Right atrium auricular region (tissue), 2 donors: ENCODE measurements at places on chromosomes 11 and 22. TPM values are rescaled to one million over a fixed set of nuclear protein-coding genes. Genes with fewer than 3 reads are reported as not detected.
A peak's percentile ranks its signal among the peaks of the same experiment; 100 is the strongest.

Gene PYGM
- 17.8 TPM for total RNA-seq

Gene KCNQ1
- total RNA-seq, result 12.7 TPM

- no peaks in the 10 kb centered on the region for H3K27me3 ChIP-seq
- H3K36me3 ChIP-seq, result no peaks in the 10 kb centered on the region
- no peaks in the 10 kb centered on the region for H3K4me1 ChIP-seq
- no peak overlapping the region for H3K4me3 ChIP-seq
- DNase-seq, result no peak
- no peak overlapping the region for H3K27ac ChIP-seq
Observed at GRCh38 chr11:34594603-34595002, 26.3 kb upstream of the EHF start.

DNA sequence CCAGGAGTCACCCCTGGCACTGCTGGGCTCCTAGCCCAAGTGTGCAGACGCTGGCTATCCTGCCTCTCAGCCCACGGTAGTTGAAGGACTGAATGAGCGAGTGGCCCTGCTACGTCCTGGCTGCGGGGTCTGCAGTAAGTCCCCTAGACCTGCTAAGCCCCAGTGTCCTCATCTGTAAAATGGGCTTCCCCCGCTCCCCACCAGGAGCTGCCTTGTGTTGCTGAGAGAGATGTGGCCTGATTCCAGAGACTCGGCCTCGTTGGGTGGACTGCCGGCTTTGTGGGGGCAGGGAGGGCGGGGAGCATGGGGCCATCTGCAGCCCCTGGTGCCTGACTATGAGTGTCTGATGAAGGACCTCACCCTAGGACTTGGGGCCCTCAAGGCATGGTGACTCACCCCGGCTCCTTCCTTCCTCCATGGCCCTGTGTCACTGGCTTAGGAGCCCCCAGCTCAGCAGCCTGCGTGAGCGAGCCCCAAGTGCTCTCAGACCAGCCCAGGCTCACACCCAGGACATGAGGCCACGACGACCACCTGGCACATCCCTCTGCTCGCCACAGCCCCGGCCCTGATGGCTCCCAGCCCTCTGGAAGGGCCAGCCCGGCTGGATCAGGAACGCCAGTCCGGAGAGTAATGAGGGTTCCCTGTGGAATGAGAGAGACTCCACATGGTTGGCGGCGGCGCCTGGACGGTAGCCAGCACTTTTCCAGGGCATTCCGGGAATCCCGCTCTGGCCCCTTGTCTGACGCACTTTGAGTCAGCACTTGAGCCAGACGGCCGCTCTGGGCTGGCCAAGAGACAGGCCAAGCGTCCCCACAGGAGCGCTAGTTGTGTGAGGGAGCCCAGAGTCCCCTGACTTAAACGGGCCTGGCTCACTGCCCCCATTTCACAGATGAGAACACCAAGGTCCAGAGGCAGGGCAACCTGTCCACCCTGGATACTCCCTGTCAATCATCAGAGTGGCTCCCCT is 50.5 kb upstream of the SHISAL1 start:
- DNase-seq, result peak; percentile 98
- no peak overlapping the region for H3K4me3 ChIP-seq
- H3K27ac ChIP-seq, result peak overlapping the region; percentile 72

DNA sequence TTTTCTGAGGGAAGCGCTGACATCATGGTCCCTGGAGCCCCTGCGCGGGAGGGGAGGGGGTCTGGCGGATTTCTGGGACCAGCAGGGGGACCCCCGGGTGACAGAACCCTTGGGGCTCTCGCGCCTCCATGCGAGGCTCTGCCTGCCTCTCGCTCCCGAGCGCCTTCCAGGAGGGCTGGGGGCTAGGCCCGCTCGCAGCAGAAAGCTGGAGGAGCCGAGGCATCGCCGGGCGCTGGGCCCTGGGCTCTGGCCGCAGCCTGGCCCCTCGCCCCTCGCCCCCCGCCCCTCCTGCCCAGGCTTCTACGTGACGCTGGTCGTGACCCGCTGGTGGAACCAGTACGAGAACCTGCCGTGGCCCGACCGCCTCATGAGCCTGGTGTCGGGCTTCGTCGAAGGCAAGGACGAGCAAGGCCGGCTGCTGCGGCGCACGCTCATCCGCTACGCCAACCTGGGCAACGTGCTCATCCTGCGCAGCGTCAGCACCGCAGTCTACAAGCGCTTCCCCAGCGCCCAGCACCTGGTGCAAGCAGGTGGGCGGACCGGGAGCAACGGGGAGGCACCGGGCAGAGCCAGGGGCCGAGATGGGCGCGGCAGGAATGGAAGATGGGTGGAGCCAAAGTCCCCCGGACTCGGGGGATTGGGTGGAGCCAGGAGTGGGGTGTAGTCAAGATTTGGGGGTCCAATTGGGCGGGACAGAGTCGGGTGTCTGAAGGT is 5.4 kb downstream of the BEST1 start:
- peak; percentile 60 for DNase-seq
- H3K36me3 ChIP-seq, result peaks cover 6% of the 10 kb centered on the region
- no peaks in the 10 kb centered on the region for H3K4me1 ChIP-seq

DNA sequence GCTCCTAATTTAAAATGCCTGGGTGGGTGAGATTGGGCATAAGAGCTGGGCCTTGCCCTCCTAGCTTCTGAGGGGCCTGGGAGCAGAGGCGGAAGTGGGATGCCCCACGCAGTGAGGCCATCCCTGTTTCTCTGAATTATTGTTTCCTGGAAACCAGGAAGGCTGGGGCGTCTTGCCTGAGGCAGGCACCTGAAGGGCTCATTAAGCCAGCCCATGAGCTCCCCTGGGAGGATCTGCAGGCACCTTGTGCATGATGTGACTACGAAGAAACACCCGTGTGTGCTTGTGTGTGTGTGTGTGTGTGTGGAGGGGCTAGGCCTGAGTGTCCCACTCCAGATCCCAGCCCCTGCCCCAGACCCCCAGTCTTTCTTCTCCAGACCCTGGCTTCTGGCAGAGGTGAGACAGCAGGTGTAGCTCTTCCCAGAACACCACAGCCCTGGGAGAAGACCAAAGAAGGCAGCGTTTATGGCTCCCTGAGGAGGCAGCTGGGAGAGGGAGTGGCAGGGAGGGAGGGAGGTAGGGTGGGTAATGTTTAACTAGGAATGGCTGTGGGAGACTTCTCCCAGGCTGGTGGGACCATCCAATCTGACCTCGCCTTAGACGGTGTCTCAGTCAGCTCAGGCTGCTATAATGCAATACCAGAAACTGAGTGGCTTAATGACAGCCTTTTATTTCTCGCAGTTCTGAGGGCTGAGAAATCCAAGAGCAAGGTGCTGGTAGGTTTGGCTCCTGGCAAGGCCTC is 2.1 kb upstream of the BATF2 start:
- no peak overlapping the region for H3K4me3 ChIP-seq
- no peaks in the 10 kb centered on the region for H3K27me3 ChIP-seq
- no peaks in the 10 kb centered on the region for H3K36me3 ChIP-seq
- no peak for DNase-seq

DNA sequence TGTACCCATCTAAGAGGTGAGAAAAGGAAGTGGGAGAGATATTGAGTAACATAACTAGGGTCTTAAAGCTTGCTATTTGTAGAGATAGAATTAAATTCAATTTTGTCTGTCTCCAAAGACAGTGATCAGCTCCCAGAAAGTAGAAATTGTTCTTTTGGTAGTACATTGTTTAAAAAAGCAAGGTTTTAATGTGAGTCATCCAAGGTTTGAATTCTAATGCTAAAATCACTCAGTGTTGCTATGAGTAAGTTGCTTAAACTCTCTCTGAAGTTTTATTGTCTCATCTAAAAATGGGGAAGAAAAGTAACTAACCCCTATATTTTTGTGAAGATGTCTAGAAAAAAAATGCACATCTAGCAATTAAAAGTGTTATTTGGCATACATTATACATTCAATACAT is 1004.5 kb upstream of the CCDC90B start:
- no peaks in the 10 kb centered on the region for H3K4me1 ChIP-seq
- no peaks in the 10 kb centered on the region for H3K27me3 ChIP-seq
- no peak overlapping the region for H3K27ac ChIP-seq
- H3K36me3 ChIP-seq, result no peaks in the 10 kb centered on the region

GRCh38 chr11:32817181-32817851 is 12.4 kb upstream of the PRRG4 start:
- H3K4me1 ChIP-seq, result no peaks in the 10 kb centered on the region
- no peaks in the 10 kb centered on the region for H3K27me3 ChIP-seq
- no peaks in the 10 kb centered on the region for H3K36me3 ChIP-seq
- no peak overlapping the region for H3K4me3 ChIP-seq

DNA sequence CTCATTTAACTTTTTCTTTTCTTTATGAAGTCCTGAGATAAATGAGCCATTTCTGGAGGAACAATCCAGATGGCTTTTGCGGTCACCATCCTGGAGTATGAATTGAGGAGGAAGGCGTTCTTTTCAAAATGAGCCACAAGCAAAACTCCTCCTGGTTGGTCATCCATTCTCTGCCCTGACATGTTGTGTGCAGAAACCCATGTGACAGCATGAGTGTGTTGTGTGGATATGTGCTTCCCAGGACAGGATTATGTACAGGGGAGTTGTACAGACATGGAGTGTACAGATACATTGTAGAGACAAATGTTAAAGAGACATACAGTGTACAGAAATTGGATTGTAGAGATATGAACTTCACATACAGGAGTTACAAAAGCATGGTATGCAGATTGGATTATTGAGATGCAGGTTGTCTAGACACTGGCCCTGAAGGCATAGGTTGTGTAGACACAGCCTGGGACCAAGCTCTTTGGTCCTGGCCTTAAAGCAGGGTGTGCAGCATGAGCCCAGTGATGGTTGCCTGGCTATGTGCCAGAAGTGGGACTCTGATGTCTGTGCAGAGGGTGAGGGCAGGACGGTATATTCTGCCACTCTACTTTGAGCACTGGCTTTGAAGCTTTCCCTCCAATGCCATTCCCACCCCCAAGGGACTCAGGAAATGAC is 178.5 kb upstream of the ZBED5 start:
- H3K27me3 ChIP-seq, result no peaks in the 10 kb centered on the region
- no peak overlapping the region for H3K27ac ChIP-seq
- no peaks in the 10 kb centered on the region for H3K36me3 ChIP-seq
- DNase-seq, result no peak
- no peaks in the 10 kb centered on the region for H3K4me1 ChIP-seq

- H3K4me1 ChIP-seq, result no peaks in the 10 kb centered on the region
- no peak for DNase-seq
- no peak overlapping the region for H3K27ac ChIP-seq
- H3K4me3 ChIP-seq, result no peak overlapping the region
- no peaks in the 10 kb centered on the region for H3K36me3 ChIP-seq
- no peaks in the 10 kb centered on the region for H3K27me3 ChIP-seq
Observed at GRCh38 chr22:32712644-32713355, 88.7 kb upstream of the TIMP3 start.
